Anterior cingulate cortex (tissue), 58 donors: ENCODE measurements at places on chromosomes 7 and 10.

DNA sequence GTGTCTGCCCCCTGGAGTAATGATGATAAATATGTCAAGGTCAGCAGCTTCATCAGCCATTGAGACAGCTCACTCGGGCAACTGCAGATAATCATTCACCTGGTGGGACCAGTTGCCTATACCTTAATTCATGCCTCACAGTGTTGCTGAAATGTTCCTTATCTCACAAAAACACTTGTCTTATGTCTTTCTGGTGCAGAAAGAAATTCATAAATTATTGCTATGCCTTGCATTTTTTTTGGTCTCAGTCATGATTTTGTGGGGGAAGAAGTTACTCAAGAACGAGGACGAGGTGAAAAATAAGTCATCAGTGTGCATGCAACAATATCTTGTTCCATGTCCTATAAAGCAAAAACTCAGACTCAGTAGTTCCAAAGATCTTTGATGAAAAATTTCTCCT is 16.0 kb downstream of the TRIL start:
- no peak for DNase-seq

GRCh38 chr10:123391275-123392028 is 237.2 kb downstream of the BUB3 start:
- no peak for DNase-seq

DNA sequence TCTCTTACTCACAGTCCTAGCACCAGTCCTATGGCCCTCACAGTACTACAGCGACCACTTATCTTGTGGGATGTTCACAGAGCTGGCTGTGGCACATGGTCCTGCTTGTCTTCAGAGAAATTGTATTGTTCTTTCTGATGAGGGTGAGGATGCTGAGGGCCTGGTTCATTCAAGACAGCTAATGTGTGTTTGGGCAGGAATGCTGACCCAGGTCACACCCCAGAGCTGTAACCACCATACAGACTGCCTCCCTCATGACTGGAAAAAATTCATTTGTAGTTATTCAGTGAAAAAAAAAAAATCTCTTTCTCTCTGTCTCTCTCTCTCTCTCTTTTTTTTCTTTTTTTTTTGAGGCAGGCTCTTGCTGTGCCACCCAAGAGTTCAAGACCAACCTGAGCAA is 83.5 kb downstream of the KLF6 start:
- no peak for DNase-seq

- peak; percentile 13 for DNase-seq
Measured at GRCh38 chr10:84537447-84537931, 209.1 kb downstream of the CCSER2 start.

DNA sequence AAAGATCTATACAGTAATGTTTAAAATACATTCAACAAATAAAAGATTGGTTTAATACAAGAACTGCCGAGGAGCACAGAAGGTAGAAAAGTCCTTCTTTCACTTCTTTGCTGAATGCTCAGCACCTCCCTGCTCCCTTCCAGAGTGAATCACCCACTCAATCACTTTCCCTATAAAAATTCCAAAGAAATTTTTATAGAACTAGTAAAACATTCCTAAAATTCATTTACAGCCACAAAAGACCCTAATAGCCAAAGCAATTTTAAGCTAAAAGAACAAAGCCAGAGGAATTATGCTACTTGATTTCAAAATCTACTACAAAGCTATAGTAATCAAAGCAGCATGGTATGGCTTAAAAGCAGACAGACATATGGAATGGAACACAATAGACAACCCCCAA is 320.9 kb downstream of the PCLO start:
- DNase-seq: no peak

- DNase-seq: no peak
Measured at GRCh38 chr10:117638200-117638599, 95.7 kb downstream of the EMX2 start.

- no peak for DNase-seq
Measured at GRCh38 chr7:155684543-155684942, 40.1 kb downstream of the RBM33 start.

DNA sequence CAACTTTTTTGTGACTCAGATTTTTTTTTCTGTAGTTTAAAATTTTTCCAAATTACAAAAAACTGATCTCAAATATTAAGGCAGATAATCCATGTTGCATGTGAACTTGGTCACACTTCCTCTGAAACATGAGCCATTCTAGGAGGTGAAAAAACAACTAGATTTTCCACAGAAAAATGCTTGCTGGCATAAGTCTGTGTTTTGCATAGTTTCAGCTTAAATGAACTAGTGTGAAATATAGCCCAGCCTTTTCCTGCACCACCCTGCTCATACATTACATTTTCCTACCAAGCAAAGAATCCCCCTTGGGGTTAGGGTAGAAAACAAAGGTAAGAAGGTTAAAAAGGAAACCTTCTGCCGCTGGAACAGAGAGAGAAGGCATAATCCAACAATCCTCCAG is 48.2 kb downstream of the SLC25A13 start:
- DNase-seq: no peak

- no peak for DNase-seq
Measured at GRCh38 chr7:92944633-92945032, 108.3 kb upstream of the CDK6 start.

- DNase-seq: no peak
Measured at GRCh38 chr10:26869528-26869927, 8.8 kb upstream of the ABI1 start.

DNA sequence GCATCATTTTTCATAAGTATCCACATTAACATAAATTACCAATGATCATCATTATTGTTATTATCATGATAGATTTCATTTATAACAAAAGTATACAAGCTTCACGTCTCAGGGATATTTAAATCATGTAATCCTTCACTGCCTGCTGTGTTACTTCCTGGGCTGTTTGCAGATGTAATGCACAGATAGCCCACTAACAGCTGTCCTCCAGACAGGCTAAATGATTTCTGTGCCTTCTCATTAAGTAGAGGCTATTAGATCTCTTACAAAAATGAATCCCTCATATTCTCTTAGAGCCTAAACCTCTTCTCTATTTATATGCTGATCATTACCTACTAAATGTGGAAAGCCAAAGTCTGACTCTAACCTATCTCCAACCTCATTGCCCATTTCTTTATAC is 9.3 kb downstream of the PCLO start:
- no peak for DNase-seq
